ENCODE measurements at places on chromosomes 3 and 15.
A peak's percentile ranks its signal among the peaks of the same experiment; 100 is the strongest.

DNA sequence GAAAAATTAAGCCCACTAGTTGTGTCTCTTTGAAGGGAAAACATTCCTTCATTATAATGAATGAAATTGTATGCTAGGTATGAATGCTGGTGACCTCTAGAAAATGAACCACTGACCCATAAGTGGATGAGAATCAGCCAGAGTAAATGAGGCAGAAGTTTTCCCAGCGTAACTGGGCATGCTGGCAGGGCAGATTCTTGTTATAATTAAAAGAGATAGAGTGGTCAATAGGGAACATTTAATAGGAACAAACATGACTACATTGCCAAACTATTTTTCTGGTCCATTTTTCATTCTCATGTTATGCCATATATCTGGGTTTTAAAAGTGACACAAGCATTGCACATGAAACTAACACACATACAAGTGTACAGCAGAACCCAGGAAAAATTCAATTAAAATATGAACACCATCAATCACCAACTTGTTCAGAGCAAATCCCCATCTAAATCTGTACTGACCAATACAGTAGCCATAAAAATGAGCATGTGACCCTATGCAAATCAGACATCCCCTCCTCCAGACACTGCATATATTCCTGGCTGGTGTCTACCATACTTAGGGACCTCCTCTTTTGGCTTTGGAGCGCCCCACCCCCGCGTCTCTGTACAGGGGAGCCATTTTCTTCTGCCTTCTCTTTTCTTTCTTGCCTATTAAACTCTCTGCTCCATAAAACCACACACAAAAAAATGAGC is 4.0 kb downstream of the CLRN1 start:
- DNase-seq = no peak

GRCh38 chr15:68017201-68017600 is 36.9 kb upstream of the PIAS1 start:
- DNase-seq = no peak

- no peak for DNase-seq
Observed at GRCh38 chr15:51678096-51678495, 3.2 kb upstream of the SCG3 start.

DNA sequence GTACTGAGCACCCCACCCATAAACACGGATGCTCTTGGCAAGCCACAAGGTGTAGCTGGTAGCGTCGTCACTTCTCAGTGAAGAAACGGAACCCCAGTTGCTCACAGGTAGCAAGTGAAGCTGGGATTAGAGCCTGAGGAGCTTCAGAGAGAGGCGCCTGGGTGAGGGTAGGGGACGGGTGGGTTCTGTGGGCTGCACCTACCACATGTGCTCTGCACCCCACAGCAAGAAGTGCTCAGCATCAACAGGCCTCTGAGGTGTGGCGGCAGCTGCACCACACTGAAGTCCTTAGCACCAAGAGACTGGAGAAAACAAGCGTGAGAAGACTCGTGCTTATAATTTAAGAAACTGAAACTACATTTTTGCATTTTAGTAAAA is 9.8 kb downstream of the MAP6D1 start:
- no peak for DNase-seq

DNA sequence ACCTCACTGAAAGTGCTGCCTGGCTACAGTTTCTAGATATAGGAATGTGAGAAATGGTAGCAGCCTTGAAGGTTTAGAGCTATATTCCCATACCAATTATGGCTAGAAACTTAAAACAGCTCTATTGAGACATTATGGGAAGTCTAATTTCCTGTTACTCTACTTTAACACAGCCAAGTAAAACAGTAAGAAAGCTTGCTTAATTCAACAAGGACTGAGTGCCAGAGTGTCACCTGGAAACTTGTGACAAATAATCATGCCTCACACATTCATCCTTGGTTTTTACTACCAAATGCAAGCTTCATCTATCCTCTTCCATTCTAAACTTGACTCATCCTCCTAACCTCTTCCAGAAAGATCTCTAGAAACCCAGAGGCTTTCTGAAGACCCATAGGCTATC is 41.7 kb downstream of the UBE3A start:
- no peak for DNase-seq

DNA sequence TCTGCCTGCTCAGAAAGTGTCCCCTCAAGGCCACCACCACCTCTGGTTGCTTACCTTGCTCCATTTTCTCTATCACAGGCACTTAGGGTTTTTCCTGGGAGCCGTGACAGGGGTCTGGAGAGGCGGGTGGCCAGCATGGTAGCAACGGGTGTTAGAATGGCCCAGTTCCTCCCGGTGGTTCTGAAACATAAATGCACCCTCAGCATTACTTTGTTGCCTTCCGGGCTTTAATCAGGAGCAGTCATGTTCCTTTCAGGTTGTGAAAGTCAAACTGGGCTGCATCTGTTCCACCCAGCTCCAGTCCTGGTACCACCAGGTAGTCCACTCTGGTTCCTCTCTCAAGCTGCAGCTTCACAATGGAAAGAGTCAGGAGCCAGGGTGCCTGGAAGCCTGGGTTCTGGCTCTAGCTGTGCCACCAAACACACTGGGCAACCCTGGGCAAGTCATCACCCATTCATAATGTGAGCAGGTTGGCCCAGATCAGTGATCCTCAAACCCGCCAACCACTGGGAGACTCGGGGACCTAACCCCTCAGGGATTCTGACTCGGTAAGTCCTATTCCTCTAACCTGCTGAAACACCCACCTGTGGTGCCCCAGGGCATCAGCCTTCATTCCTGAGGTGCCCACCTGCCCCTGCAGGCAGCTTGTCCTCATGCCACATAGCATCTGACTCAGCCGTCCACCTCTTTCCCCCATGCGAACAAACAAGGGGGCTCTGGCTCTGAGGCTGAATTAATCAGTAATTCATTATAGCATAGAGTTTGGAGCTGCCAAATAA is 9.3 kb downstream of the BDH1 start:
- DNase-seq = no peak

- DNase-seq = peak; percentile 32
Observed at GRCh38 chr3:196192036-196192523, 19.1 kb downstream of the ZDHHC19 start.

DNA sequence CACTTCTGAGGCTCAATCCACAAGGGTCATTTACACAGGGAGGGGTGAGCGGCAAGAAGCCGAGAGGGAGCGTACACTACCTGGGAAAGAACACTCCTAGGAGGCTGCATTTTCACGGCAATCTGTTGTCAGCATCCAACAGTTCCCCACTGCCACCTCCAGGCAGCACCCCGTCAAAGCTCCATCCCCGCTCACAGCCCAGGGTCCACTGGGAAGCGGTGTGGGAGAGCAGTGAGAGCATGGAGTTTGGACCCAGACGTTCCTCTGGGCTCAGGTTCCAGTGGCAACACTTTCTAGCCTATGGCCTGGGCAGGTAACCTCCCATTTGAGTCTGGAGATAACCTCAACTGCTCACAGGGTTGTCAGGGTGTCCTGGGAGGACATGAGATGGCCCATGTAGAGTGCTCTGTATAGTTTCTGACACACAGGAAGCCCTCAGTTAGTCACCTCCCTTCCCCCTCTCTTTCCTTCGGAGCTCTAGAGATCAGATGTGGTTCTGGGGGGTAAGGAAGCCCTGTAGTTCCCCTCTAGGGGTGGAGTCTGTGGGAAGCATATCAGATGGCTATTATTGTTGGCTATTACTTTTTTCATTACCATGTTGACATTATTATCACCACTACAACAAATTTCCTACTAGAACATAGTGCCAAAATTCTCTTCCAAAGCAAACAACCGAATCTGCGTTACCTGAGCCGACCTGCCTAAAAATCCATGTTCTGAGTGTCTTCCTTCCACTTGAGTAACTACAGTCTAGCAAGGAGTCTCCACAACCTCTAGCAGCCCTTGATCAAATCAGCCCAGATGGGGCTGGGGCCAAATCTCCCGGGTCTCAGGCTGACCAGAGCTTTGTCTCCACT is 29.1 kb downstream of the RUVBL1 start:
- DNase-seq = no peak

- no peak for DNase-seq
Observed at GRCh38 chr3:50557915-50558314, 9.6 kb downstream of the C3orf18 start.

DNA sequence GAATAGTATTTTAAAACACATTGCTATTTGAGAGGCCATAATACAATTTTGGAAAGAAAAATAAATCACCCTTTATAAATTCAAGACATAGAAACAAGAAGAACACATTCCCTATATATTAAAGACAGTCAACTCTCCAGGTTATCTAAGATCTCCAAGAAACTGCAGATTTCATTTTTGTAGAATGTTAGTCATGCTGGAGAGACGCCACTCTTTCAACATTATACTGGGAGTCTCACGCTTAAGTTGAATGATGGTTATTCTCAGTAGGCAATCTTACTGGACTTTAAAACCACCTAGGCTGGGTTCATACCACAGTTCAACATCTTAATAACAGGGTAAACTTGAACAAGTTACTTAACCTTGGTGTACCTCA is 3.6 kb upstream of the CHRM5 start:
- no peak for DNase-seq

- DNase-seq = no peak
Observed at GRCh38 chr3:8610951-8611350, 33.6 kb downstream of the SSUH2 start.

DNA sequence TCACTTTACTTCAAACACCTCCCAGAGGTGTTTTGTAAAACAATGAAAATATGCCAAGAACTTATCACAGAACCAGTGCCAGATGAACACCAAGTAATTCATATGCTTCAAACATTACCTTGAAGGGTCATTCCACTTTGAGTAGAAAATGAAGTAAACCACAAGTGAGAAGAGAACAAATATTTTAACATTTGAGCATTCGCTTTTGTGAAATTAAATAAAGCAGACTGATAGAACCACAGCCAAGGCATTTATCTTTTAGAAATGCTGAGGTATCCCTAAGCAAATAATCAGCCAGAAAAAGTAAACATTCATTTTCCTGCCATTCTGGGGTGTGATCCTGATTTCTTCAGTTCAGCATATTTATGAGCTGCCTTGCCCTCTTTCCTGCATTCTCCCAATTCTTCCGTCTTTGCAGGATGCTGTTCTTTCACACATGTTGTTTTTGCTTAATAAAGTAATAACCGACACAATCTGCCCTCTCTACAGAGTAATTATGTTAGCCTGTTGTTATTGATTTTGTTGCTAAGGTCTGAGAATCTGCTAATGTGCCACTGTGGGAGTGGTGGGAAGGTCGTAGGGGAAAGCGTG is 235.6 kb upstream of the TGFBR2 start:
- DNase-seq = no peak

DNA sequence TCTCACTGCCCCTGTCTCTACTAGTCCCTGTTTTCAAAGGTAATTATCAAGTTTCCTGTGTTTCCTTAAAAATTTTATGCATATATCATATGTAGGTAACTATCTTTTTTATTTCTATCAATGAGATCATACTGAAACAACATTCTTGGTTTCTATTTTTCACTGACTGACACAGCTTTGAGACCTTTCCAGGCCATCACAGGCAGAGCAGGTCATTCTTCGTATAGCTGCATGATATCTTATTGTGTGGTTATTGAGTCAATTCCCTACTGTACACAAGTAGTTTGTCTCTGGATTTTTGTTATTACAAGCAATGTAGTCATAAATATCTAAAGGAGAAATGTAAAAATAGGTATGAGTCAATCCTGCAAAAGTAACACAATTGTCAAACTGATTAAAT is 169.6 kb downstream of the CFAP20DC start:
- DNase-seq = no peak

GRCh38 chr15:25059698-25060471 is 105.1 kb downstream of the SNRPN start:
- no peak for DNase-seq

DNA sequence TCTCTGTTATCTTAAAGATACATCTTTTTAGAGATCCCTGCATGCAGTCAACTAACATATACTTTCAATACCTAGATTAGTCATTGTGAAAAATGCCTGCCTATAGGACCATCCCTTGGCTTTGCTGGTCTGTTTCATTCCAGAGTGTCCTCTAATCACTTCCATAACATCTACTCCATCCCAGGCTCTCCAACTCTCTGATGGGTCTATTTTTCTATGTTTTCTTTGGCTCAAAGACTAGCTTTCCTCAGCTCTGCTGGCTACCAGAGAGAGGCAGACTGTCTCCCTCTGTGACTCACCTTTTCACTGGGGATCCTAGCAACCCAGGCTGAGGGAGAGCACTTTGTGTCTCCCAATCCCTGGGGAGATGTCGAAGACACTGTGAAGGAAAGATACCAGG is 547.7 kb upstream of the MCTP2 start:
- no peak for DNase-seq

DNA sequence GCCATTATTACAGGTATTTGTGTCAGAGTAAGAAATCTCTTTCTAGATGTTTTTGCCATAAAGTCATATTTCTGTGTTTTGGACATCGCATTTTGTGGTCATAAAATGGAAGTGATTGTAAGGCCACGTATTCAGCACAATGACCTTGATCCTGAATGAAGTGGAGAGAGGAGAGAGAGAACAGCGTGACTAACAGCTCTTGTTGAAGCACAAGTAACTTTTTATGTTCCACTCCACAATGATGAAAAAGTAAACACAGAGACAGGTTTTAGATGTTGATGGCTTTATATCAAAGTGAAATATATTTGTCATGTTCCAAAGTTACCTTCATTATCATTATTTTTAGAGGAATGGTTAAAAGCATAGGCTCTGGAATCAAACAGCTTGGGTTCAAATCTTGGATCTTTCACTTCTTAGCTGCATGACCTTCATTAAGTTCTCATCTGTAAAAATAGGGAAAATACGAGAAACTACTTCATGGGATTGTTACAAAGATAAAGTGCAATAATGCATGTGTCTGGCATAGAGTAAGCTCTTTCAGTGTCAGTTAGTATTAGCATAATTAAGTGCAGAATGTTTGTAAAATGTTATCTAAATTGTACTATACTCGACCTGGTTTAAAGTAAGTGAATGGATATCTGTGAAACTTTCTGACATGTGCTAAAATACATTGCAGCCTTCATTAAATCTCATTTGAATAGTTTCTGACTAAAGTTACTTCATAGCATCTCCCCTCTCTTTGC is 341.5 kb upstream of the DNAJC19 start:
- no peak for DNase-seq

GRCh38 chr3:152338159-152338720 is 69.5 kb downstream of the MBNL1 start:
- DNase-seq = no peak

GRCh38 chr3:134922101-134922500 is 127.0 kb downstream of the EPHB1 start:
- no peak for DNase-seq

DNA sequence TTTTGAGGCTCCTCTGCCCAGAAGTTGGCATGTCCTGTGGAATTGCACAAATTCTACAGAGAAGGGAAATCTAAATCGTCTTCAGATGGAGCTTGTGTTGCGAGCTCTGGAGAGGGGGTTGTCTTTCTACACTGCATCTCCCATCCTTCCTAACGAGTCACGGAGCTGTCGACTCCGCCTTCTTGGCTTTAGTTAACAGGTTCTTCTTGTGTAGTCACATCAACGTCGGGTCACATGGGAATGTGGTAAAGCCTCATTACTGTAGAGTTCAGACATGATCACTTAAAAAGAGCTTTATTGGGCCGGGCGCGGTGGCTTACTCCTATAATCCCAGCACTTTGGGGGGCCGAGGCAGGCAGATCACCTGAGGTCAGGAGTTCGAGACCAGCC is 60.0 kb downstream of the DNASE1L3 start:
- no peak for DNase-seq
